Stomach (tissue), 19 donors: ENCODE measurements at places on chromosomes 5 and 9. TPM values are rescaled to one million over a fixed set of nuclear protein-coding genes. Genes with fewer than 3 reads are reported as not detected.

INSYN2B gene
- not detected for polyA plus RNA-seq

TAF11L10 gene
- polyA plus RNA-seq = not detected

TNC gene
- 6.1 TPM for polyA plus RNA-seq

TMEM215 gene
- not detected for polyA plus RNA-seq

LRRC70 gene
- 2.9 TPM for polyA plus RNA-seq

TAF11L11 gene
- not detected for polyA plus RNA-seq

ENTPD2 gene
- 2.0 TPM for polyA plus RNA-seq

TLE4 gene
- 12.4 TPM for polyA plus RNA-seq

PDGFRB gene
- polyA plus RNA-seq = 4.7 TPM

ABCA1 gene
- 4.9 TPM for polyA plus RNA-seq

PCDHGA9 gene
- polyA plus RNA-seq = 0.25 TPM

DNA sequence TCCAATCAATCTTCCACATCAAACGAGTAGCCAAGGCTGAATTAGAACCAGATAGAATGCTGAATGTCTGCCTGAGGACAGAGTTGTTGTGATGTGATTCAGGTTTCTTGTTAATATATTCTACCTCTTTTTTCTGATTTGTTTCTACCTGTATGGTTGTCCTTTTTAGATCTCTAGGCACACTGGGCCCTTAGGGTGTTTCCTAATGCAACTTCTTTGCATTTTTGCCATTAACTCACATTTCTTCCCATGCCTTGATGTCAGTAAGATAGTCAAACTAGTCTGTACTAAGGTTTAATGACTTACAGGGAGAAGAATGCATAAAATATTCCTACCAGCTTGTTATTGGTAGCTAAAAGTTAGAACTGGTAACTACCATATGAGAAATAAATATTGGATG, 413.6 kb downstream of the CCDC171 start:
- H3K36me3 ChIP-seq = no peaks in the 10 kb centered on the region
- H3K27me3 ChIP-seq = no peaks in the 10 kb centered on the region
- H3K4me3 ChIP-seq = no peak overlapping the region
- DNase-seq = no peak
- H3K27ac ChIP-seq = no peak overlapping the region

DNA sequence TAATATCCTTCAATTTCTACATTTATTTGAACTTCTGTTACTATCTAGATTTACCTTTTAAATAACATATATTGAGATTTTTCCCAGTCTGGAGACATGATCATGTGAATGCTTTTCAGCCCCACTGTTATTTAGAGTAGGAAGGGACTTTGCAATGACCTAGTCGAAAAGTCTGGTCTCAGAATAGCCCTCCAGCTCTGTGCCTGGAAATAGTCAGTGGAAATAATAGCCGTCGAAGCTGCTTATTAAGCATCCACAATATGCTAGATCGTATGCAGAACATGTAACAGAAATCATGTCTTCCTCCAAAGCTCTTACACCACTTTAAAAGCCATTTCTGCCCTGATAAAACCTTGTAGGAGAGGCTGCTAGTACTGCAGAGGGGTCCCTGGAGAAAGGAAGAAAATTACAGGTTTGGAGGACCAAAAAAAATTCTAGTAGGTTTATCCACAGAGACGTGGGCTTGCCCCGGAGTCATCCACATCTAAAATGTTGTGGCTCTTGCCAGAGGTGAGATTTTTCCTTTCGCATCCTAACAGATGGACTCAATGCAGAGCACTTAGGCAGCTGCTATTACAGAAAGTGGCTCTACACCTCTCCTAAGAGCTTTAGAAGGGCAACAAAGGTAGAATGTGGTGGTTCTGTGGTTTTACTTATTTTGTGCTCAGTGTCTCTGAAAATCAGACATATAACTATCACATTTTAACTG, 2.5 kb upstream of the FGF1 start:
- H3K27ac ChIP-seq = no peak overlapping the region
- no peaks in the 10 kb centered on the region for H3K36me3 ChIP-seq
- no peaks in the 10 kb centered on the region for H3K27me3 ChIP-seq
- no peak for DNase-seq

DNA sequence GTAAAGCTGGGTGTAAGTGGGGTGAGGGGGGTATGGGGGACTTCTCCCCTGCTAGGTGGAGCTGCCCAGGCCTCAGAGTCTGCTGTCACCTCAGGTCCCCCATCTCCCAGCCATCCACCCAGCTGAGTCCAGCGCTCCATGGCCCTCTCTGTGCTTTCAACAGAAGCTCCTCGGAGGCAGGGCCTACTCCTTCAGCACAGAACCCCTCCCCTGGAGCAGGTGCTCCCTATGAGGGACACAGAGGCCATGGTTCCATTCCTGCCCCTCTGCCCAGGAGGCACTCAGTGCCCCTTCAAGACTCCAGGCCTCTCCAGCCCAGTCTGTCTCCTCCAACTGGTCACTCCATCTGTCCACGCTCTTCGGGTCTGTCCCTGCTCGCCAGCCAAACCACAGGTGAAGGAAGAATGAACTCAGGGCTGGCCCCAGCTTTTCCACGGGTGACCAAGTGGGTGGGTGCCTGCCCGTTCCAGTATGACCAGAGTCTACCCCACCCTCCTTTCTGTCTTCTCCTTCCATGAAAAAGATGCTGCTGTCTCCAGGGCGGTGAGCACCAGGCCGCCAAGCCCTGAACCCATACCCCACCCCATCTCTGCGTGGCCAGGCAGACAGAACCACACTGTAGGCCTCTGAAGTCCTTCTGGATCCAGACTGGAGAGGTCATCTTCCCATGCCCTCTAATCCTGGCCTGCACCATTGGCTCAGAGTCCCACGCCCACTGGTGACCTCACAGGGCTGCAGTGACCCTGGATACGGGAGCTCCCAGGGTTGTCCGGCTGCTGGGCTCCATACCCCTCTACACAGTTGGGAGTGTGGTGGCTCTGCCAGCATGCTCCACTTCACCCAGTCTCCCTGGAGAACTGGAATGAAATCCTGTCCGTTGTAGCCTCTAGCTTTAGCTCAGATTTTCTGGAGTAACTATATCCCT, 11.9 kb downstream of the GBGT1 start:
- H3K27ac ChIP-seq = no peak overlapping the region
- DNase-seq = peak; percentile 12
- no peak overlapping the region for H3K4me3 ChIP-seq
- H3K27me3 ChIP-seq = no peaks in the 10 kb centered on the region
- peaks cover 33% of the 10 kb centered on the region for H3K4me1 ChIP-seq

GRCh38 chr5:55973296-55973695, 21.5 kb downstream of the IL6ST start:
- H3K27ac ChIP-seq = no peak overlapping the region
- peaks cover 82% of the 10 kb centered on the region for H3K36me3 ChIP-seq
- no peak for DNase-seq
- no peak overlapping the region for H3K4me3 ChIP-seq
- no peaks in the 10 kb centered on the region for H3K27me3 ChIP-seq
- peaks cover 37% of the 10 kb centered on the region for H3K4me1 ChIP-seq

DNA sequence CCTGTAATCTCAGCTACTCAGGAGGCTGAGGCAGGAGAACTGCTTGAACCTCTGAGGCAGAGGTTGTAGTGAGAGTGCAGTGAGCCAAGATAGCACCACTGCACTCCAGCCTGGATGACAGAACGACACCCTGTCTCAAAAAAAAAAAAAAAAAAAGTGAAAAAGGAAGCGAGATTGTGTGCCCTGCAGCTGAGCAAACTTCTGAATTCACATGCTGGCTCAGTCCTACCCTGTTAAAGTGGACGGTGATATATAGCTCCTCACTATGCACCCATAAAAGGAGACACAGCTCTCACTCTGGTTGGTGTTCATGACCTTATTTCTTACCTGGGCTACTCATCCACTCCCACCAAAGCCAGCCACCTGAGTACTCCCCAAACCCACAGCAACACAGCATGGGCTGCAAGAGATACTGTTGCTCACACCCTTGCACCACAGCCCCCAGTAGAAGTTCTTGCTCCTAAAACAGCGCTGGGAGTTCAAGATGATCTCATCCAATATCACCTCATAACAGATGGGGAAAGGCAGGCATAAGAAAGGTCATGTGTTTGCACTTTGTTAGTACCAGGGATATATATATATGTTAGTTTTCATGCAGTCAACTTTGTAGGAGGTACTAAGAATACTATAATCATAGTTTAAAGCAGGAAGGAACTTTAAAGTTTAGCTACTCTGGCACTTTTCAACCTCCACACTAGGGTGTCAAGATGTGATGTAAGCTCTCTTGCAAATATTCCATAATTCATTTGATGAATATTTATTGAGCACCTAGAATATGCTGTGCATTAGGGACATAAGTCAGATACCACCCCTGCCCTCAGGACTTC, 4.0 kb downstream of the TTLL11 start:
- H3K4me1 ChIP-seq = peaks cover 26% of the 10 kb centered on the region
- H3K27me3 ChIP-seq = no peaks in the 10 kb centered on the region
- no peak for DNase-seq
- H3K36me3 ChIP-seq = no peaks in the 10 kb centered on the region
- H3K27ac ChIP-seq = peak overlapping the region; percentile 69

GRCh38 chr5:81428446-81428845, 34.5 kb upstream of the ACOT12 start:
- no peaks in the 10 kb centered on the region for H3K4me1 ChIP-seq
- no peaks in the 10 kb centered on the region for H3K27me3 ChIP-seq
- no peak overlapping the region for H3K27ac ChIP-seq
- DNase-seq = no peak

GRCh38 chr5:72394688-72395087, 74.5 kb downstream of the PTCD2 start:
- no peak overlapping the region for H3K27ac ChIP-seq
- H3K27me3 ChIP-seq = no peaks in the 10 kb centered on the region
- peaks cover 29% of the 10 kb centered on the region for H3K4me1 ChIP-seq
- no peak for DNase-seq
- no peaks in the 10 kb centered on the region for H3K36me3 ChIP-seq

DNA sequence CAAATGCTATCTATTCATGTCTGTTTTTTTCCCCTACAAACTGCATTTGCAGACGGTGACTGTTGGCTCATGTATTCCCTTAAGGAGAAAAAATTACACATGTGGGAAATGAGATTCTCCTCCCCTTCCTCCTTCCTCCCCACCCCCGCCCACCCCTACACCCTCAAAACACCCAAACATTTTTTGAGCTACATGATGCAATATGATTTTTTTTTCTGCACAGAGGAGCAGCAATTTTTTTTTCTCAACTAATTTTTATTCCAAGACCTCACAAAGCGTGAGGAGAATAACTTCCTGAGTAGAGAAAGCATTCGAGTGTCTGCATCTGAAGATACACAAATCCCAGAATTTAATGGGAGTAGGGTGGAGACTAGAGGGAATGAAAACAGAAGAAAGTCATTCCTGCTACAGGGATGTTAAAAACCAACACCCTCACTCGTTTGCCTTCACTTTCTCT, 118.1 kb downstream of the PRDM6 start:
- peak; percentile 24 for DNase-seq
- H3K36me3 ChIP-seq = no peaks in the 10 kb centered on the region
- H3K4me3 ChIP-seq = no peak overlapping the region
- H3K27ac ChIP-seq = no peak overlapping the region
- H3K27me3 ChIP-seq = no peaks in the 10 kb centered on the region
- H3K4me1 ChIP-seq = no peaks in the 10 kb centered on the region

DNA sequence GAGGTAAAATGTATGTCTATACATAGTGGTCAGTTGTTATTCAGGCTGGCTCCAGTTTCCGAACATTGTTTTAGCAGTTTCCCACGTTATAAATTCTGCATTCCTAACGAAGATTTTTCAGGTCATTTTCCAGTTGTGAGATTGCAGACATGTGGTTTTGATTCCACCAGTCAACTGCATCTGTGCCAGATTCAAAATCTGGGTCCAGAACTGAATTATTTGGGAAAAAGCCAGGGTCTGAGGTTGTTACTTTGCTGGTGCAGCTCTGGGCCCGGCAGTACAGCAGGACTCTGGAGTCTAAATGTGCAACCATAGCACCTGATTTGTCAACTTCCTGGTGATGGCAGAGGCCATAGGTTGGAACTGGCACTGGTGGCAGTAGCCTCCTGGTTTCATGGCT, 105.7 kb upstream of the MEGF10 start:
- H3K36me3 ChIP-seq = no peaks in the 10 kb centered on the region
- no peak overlapping the region for H3K27ac ChIP-seq
- DNase-seq = no peak
- H3K4me3 ChIP-seq = no peak overlapping the region
- H3K27me3 ChIP-seq = no peaks in the 10 kb centered on the region
- H3K4me1 ChIP-seq = no peaks in the 10 kb centered on the region

- H3K27me3 ChIP-seq = no peaks in the 10 kb centered on the region
- no peak for DNase-seq
- no peaks in the 10 kb centered on the region for H3K36me3 ChIP-seq
- H3K4me1 ChIP-seq = no peaks in the 10 kb centered on the region
These were observed 271.2 kb downstream of the FAM114A2 start for GRCh38 chr5:153767221-153768188.

DNA sequence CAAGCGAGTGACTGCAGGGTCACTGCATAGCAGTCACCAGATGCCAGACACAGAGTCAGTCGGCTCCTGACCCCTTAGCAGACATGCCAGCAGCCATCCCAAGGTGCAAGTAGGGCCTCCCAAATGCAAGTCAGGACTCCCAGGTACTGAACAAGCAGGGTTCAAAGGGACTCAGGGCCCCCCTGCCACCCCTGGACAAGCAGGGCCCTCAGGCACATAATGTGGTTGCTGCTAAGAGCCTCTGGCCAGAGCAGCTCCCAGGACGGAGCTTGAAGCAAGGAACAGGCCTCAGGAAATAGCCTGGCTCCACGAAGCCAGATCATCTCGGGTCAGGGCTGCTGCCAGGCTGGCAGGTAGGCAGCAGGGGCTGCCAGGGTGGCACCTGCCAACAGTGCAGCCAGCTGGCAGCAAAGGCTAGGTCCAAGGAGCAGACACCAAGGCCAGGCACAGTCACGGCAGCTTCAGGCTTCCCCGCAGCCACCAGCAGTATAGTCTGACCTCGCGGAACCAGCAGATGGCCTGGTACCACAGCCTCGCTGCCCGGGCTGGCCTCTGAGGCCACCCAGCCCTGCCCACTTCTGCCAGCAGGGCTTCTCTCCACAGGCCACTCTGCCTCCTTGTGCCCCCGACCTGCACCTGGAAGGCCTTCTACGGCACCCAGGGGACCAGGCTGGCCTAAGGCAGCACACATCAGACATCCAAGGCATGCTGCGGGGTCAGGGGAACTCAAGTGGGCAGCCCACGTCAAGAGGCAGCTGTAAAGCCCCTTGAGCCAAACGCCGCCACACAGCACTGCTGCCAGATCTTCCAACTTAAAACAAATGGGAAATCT, 7.4 kb downstream of the EEIG1 start:
- peaks cover 100% of the 10 kb centered on the region for H3K4me1 ChIP-seq
- no peak for DNase-seq
- H3K4me3 ChIP-seq = peak overlapping the region; percentile 88
- H3K27me3 ChIP-seq = no peaks in the 10 kb centered on the region
- H3K27ac ChIP-seq = peak overlapping the region; percentile 71

DNA sequence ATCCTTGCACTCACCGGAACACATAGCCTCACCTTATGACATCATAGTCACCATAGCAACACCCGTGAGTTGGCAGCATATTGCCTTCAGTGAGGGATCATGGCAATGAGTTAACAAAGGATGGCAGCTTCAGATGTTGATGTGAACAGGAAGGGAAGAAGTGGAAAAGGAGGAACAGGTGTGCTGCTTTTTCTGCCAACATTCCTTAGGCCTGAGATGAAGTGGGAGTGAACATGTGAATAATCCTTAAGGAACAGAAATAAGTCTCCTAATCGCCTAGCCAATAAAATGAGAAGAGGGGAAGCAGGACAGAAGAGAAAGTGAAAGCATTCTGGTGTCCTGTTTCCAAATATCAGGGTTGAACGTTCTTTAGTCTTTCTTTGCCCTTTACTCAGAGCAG, 360.0 kb downstream of the BRINP1 start:
- no peak overlapping the region for H3K4me3 ChIP-seq
- no peaks in the 10 kb centered on the region for H3K4me1 ChIP-seq
- H3K27ac ChIP-seq = no peak overlapping the region
- peak; percentile 17 for DNase-seq

- H3K4me1 ChIP-seq = peaks cover 4% of the 10 kb centered on the region
- H3K27me3 ChIP-seq = no peaks in the 10 kb centered on the region
- no peak overlapping the region for H3K4me3 ChIP-seq
- no peak overlapping the region for H3K27ac ChIP-seq
- no peaks in the 10 kb centered on the region for H3K36me3 ChIP-seq
- no peak for DNase-seq
These were observed 58.3 kb upstream of the ERCC6L2 start for GRCh38 chr9:95817205-95817604.
